Stimulated activated CD4-positive, alpha-beta T cell treated with anti-CD3 and anti-CD28 coated beads, Interleukin-15, amount 100 ng/mL, for 48 hours (primary cell): ENCODE measurements at places on chromosomes 4 and X.

DNA sequence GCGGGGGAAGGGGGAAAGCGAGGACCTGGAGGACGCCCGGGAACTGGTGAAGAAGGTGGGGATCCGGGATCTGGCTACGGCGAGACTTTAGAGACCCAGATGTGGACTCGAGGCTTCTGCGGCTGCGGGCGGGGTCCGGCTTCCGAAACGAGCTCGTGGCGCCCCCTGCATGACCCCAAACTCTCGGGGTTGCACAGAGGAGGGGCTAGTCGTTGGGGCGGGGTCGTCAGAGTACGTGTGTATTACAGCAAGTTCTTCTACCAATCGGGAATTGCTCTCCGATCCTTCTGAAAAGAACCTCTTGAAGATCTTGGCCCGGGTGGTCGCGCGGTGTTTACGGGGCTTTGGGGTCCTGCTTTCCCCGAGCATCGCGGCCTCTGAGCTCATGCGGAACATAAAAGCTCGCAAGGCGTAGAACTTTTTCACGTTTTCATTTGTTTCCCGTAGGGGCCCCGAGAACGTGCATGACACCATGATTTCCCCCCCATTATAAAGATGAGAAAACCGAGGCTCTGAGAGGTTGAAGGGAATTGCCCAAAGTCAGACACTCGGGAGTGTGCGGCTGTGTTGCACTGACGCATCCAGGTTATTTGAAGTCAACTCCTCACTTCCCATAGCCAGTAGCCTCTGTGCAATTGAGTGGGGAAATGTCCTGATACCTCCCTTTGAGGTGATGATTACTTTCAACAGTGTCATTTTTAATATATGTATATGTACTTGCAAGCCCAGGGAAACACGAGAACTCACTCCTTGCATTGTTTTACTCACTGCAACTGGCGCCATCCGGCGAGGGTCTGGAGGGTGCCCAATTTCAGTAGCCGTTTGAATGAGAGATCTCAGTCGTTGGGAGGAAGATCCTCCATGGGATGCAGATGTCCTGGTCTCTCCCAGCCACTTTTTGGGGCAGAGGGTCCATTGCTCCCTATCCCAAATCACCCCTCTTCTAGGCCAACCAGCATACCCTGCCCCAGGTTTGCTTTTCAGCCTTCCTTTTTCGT is at the start of gene BEND4:
Gene BEND4, minus strand, starts transcription at position 149 of the 998 bp plus-strand sequence. CDS start 512 bp downstream, outside the sequence.
- no peak for DNase-seq

- DNase-seq: no peak
Measured at GRCh38 chrX:54223581-54223980, 40.5 kb upstream of the FAM120C start.

GRCh38 chr4:76950956-76951671 is 1.6 kb downstream of the SEPTIN11 start:
- no peak for DNase-seq

- no peak for DNase-seq
Measured at GRCh38 chr4:123390846-123391456, 5.6 kb upstream of the SPRY1 start.

DNA sequence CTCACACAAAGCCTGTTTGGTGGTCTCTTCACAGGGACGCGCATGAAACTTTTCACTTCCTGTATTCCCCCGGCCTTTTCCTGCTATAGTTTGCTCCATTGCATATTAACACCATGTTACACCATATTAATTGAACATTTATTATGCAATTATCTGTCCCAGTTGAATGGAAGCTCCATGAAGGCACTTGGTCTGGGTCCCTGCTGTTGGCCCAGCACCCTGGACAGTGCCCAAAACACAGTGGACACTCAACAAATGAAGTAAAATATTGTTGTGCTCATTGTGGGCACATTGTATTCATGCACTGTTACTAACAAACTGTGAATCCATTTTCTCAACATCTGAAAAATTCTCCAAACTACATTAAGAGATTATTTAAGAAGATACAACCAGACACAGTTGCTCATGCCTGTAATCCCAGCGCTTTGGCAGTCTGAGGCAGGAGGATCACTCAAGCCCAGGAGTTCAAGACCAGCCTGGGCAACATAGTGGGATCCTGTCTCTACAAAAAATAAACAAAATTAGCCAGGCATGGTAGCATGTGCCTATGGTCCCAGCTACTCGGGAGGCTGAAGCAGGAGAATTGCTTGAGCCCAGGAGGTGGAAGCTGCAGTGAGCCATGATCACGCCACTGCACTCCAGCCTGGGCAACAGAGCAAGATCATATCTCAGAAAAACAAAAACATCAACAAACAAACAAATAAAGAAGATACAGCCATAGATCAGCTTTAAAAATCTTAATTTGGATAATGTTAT is 292.7 kb upstream of the TENM3 start:
- DNase-seq: no peak

DNA sequence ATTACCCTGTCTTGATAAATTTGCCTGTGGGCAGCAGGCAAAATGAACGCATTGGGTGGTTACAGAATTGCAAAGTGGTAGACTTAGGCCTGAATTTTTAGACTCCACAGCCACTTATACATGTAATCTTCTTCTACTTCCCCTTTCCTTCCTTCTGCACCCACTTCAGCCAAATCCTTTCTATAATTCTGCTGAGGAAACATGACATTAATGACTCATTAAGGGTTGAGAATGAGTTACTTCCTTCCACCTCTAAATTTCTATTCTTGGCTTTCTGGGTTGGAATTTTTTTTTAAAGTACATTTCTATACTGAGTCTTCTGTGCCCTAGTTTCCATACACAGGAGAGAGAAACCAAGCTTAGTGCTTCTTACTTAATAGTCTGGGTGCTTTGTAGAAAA is 10.1 kb downstream of the PAPSS1 start:
- DNase-seq: no peak

DNA sequence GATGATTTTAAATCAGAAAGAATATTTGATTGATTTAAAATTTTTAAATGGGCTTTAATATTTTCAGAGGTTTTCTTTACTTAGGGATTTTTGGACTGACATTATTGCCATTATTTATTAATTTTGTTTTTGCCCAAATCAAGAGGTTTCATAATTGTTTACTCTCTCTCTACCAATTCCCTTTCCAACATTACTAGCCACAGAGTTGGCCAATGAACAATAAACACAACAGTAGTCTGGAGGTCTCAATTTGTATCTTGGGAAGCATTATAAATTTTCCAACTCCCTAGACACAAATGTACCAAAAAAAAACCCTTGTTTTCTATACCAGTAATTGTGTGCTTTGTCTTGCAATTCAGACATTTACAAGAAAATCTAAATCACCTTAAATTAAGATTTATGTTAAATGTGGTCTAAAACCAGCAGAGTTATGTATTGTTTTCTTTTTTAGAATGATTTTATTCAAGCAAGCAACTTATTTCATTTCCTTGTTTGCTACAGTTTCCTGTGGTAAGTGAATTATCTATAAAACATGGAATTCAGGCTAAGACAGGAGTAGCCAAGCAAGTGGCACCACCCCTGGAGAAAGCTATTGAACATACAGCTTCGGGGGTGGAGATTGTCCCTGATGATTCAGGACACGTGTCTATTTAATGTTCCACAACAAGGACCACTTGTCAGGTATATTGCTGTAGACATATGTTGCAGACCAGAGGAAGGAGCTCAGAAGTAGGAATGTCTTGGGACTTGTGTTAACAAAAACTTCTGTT is 622 bp downstream of the KLKB1 start:
- no peak for DNase-seq

- DNase-seq: peak; percentile 18
Measured at GRCh38 chrX:15854080-15854655, 445 bp downstream of the AP1S2 start.

- DNase-seq: no peak
Measured at GRCh38 chrX:19543020-19543715, 27.9 kb upstream of the MAP3K15 start.

GRCh38 chr4:85557016-85557901 is 82.3 kb downstream of the ARHGAP24 start:
- no peak for DNase-seq

GRCh38 chr4:145786261-145786660 is 106.3 kb downstream of the C4orf51 start:
- DNase-seq: no peak

DNA sequence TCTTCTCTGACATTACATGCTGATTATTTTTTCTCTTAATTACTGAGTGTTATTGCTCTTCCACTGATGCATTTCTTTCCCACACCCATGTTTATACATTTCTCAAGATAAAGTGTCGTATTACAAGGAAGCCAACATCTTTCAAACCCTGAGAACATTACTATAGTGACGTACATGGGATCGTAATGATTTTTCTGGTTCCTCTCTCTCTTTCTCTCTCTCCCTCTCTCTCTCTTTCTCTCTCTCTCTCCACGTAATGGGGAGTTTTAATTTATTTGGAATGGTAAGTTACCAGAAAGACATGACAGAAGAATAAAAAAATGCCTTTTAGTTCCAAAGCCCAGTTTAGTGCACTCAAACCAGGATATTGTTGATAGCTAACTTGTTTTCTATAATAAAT is 40.4 kb upstream of the MAPK10 start:
- no peak for DNase-seq

DNA sequence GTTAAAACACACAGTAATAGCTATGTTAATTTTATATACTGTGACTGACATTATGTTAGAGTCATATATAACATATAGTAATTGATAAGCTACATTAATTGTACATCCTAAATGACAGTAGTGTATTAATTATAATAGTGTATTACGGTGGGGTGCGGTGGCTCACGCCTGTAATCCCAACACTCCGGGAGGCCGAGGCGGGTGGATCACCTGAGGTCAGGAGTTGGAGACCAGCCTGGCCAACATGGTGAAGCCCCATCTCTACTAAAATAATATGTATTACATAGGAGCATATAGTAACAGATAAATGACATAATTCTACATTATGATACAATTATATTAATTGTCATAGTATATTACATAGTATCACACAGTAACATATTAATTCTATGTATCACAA is 12.2 kb downstream of the ASMTL start:
- DNase-seq: no peak

DNA sequence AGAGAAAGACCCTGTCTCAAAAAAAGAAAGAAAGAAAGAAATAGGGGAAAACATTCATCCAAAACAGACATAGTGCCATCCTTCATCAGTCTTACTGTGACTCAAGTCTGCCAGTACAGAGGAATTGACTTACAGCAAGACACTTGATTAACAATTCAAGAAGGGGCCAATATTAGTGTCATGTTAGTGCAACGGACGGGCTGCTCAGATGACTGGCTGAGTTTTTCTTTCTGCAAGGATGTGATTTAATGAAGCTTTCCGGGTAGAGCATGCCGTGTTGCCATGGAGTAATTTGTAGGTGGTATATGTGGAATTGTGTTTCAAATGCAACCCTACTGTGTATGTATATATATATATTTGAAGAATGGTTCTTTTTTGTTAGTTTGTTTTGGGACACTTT is 12.6 kb upstream of the MFAP3L start:
- DNase-seq: no peak

DNA sequence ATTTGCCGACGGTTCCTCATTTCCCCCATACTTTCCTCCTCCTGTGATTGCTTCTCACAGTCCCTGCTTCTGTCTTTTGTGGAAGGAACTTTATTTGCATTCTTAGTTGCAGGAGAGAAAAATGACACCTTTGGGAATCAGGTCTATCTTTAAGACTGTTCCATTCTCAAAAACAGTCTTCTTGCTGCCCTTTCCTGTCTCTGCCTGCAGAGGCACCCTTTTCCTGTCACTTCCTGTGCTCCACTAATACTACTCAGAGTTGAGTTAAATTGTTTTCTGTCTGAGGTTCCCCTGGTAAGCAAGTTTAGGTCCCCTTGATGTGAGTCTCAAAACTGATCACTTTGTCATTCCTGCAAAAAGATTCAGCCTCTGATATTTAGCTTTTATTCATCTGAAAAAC is 208.8 kb upstream of the CLNK start:
- DNase-seq: no peak

GRCh38 chr4:26459756-26460530 is 30.3 kb downstream of the CCKAR start:
- no peak for DNase-seq

- no peak for DNase-seq
Measured at GRCh38 chr4:31068257-31069075, 348.3 kb downstream of the PCDH7 start.

GRCh38 chr4:186144198-186144945 is 39.9 kb downstream of the FAM149A start:
- DNase-seq: no peak

GRCh38 chrX:44447214-44447613 is 95.4 kb downstream of the FUNDC1 start:
- no peak for DNase-seq

DNA sequence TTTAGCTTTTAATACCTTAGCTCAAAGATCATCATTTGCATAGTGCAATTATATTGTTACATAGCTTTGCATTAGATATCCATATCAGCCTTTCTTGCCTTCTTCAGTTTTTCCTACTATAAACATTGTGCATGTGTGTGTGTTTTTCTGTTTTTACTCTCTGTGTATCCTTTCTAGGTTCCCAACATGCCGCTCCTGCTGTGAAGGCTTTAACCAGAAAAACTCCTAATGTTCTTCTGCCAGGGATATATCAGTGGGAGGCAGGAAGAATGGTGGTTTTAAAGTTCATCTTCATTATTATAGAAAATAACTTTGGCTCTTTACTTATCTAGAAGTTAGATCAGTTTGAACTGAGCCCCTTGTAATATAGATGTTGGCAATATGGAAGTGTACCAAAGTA is 61.2 kb downstream of the CPE start:
- DNase-seq: no peak

GRCh38 chr4:73885574-73886267 is 16.5 kb downstream of the CXCL1 start:
- DNase-seq: no peak

DNA sequence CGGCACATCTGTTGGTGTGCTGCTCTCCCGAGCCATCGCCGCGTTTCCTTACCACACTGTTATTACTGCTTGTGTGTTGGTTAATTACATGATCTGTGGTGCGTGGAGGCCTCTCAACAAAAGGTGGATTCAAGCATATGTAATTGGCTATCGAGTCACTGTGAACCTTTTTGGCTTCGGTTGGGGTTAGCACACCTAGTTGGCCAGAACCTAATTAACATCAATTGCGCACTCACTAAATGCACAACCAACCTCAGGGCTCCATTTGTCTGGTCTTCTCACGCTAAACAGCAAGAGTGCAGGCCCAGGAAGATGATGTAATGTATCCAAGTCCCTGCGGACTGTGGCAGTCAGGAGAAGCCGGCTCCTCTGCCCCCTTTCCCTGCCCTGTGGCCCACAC is 17.4 kb downstream of the ENPP6 start:
- DNase-seq: no peak

- DNase-seq: peak; percentile 24
Measured at GRCh38 chrX:71492231-71493065, 40.5 kb upstream of the OGT start.

DNA sequence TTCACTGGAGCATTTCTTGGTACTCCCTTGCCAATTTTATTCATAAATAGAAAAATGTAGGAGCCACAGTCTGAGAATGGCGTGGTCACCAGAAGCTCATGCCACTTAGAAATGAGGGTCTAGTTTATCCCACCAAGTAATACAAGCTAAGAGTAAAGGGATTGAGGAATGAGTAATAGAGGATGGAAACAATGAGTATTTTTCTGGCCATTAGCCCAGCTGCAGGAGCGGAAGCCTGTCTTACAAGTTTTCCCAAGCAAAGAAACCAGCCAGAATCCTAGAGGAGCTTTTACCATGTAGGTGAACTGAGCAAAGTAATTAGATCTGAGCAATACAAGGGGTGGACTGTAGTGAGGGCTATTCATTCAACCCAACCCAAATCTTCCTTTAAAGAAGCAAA is 160.7 kb upstream of the NPY2R start:
- DNase-seq: no peak
